ENCODE measurements at places on chromosomes 3 and 15.

DNA sequence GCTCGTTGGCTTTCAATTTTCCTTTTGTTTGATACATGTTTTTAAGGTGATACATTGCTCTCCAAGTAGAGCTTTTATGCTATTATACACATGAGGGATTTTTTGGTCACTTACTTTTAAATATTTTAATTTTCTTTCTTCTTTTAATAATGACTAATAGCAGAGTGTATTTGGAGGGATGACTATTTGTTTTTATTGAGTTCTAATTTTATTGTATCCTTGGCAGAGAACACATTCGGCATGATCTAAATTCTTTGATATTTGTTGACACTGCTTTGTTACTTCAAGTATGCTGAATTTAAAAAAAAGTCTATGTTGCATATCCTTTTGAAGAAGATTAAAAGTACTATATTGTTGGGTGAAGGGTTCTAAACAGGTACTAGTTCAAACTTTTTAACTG, 149.9 kb upstream of the PDZRN3 start:
- DNase-seq, result no peak

- DNase-seq, result no peak
These were observed 35.9 kb upstream of the PPP2R3A start for GRCh38 chr3:135929670-135930069.

DNA sequence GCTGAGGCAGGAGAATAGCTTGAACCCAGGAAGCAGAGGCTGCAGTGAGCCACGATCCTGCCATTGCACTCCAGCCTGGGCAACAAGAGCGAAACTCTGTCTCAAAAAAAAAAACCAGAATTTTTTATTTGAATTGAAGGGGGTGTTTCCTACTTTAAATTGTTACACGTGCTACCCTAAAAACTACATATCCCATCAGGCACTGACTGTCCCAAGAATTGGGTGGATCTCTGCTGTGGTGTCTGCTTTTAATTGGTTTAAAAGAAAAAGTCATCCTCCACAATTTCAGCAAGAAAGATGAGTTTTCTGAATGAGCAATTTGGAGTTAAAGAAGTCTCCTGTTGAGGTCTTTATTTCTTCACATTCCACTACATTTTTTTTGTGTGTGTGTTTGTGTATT, 2.1 kb downstream of the PDIA3 start:
- no peak for DNase-seq

DNA sequence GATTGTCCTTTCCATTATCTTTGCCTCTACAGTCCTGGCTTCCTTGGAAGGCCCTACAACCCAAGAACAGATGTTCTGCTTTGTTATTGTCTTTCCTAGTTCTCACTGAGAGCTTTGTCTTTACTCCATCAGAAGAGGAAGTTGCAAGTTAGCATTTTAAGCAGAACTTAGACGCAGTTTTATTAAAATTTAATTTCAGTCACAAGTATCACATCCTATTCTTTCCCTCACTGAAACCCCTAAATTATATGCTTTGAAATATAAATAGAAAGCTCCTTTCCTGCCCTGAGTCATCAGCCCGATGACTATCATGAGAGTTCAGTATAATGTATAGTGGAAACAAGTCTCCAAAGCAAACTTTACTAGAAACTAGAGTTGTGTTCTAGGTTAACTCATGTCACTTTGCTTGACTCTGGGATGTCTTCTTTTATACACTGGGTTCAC, 291.2 kb upstream of the RBMS3 start:
- DNase-seq, result no peak

- no peak for DNase-seq
These were observed 6.3 kb downstream of the CMTM7 start for GRCh38 chr3:32397941-32398340.

DNA sequence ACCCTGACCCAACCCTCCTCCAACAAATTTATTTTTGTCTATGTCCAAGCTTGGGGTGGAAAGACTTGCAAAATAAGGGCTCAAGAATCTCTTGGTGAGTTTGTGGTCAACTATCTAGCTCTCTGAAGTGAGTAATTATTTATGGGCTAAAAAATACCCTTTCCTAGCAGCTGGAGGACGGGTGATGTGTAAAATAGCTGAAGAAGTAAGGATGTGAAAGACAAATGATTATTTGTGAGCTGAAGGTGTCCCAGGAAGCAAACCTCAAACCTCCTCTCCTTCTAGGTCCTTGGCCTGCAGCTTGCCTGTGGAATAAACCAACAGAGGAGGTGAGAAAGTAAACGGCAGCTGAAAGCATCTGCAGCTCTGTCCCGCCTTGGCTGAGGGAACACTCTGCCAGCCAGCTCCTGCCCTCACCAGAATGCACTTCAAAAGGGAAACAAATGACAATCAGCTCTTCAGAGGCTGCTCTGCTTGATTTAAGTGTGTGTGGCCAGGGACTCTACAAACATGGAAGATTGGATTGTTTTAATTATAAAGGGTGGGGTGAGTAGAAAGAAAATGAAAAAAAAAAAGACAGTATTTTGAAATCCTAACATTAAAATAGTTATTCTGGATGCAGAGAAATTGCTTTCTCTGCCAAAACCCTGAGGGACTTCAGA, 60.3 kb downstream of the TM4SF4 start:
- peak; percentile 72 for DNase-seq

- DNase-seq, result no peak
These were observed 2.6 kb downstream of the KIF7 start for GRCh38 chr15:89652666-89653065.

DNA sequence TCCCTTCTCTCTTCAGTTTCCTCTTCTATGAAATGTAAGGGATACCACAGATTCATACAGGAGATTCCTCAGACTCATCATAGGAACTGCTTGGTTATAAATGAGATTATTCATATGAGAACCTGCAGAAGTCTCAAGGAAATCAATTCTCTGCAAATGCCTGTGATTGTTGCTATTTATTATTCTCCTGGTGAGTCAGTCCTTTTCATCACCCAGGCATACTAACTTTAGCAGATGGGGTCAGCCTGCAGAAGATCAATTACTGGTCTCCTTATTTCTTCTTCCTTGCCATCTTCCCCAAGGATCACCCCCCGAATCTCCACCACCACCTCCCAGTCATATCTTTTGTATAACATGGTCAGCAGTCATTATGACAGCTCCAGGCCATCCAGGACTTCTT, 53.8 kb upstream of the DCP1A start:
- no peak for DNase-seq

DNA sequence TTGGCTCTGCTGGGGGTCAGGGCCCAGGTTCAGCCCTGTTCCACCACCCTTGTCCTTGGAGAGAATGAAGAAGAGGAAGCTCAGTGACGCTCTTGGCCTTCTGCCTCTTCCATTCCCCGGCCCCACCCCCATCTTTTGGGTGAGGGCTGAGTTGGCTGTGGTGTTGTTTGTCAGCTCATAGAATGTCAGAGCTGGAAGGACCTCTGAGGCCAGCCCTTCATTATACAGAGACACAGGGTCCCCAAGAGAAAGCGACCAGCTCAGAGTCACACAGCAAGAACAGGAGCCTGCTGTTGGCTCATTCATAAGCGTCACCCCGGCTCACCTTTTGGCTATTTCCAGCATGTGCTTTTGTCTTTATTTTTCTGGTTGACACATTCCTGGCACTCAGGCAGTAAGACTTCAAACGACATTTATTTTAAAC, 68.2 kb downstream of the AAGAB start:
- no peak for DNase-seq

DNA sequence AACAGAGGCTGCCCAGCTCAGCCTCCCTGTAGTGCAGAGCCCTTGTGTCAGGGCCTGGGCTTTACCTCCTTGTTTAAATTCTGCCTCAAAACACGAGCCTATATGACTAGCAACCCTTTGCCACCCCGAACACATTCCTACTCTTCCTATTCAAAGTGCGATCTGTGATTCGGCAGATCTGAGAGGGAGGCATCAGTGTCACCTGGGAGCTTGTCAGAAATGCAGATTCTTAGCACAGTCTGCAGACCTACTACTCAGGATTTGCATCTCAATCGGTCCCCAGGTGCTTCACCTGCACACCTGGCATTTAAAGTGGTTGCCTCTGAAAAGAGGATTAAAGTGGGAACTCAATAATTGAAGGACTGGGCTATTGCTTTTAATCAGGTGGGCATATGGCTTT, 273.2 kb upstream of the TOPAZ1 start:
- no peak for DNase-seq

DNA sequence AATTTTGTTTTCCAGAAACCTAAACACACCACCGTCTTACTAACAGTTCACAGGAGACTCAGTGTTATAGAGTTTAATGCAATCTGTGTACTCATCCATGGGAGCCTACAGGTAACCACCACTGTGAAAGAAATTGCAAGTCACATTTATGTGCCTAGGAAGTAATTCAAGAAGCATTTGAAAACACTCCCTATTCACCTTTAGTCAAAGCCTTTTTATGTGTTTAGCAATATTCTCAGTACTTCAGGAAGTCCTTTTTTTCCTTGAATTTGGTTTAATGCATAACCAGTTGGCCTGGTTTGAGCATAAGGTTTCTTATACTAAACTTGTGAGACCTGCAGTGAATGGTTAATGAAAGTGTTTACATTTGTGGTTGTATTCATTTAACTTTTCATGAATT, 346.1 kb downstream of the CHST2 start:
- no peak for DNase-seq

DNA sequence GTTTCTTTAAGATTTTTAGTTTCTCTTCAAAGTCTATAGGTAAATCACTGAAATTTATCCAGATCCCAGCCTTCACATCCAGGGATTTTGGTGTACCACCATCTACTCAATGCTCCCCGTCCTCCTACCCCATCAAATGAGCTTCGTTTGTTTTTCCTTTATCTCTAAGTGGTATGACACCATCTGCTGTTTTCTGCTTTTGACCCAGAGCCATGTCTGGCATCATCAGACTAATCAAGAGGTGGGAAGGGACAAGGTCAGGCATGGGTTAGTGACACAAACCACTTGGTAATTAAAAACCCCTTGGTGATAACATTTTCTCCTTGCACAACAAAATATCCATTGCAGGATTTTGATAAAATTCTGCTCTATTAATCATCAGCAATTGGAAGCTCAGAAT, 92.7 kb upstream of the GOLGA8J start:
- DNase-seq, result no peak

GRCh38 chr15:66703540-66703941, 1.5 kb downstream of the SMAD6 start:
- no peak for DNase-seq

DNA sequence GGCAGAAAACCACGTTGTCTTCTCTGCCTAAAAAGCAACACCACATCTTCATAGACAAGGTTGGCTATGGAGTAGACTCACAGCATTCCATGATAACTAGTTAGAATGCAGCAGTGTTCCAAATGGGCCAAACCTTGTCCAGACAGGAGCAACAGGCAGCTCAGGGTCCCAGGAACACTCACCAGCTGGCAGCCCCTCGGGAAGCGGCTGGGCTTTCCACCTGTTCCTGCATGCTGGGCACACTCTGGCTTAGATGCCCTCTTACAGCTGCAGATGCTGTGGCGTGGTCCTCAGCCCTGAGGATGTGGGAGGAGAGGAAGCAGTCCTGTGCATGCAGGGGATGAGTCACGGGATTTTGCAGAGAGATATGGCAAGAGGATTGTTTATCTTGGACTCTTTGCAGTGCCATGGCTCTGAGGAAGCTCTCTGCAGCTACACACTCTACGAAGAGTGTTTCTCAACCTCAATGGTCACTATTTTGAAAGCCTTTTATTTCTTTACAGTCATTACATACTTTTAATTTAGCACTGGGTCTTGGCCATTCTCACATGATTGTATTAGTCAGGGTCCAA, 11.3 kb downstream of the NRROS start:
- DNase-seq, result no peak

GRCh38 chr3:163671201-163671600, 1407.1 kb downstream of the SI start:
- no peak for DNase-seq

GRCh38 chr15:91548549-91548948, 305.0 kb upstream of the SLCO3A1 start:
- DNase-seq, result no peak

- DNase-seq, result no peak
These were observed 330.4 kb upstream of the LRRFIP2 start for GRCh38 chr3:37504583-37505357.

GRCh38 chr3:58627941-58628340, 38.6 kb downstream of the FAM3D start:
- no peak for DNase-seq

DNA sequence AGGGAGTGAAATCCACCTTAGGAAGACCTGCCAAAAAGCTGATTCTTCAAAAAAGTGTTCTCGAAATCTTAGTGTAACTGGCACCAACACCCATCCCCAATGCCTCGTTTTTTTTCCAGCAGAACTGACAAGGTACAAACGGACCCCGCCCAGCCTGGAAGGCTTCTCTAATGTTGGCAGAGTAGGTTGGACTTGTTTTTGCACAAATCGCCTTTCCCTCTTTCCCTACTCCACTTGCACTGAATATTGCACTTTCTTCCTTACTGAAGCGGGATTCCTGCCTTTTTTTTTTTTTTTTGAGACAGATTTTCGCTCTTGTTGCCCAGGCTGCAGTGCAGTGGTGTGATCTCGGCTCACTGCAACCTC, 544 bp upstream of the TIMMDC1 start:
- peak; percentile 16 for DNase-seq

DNA sequence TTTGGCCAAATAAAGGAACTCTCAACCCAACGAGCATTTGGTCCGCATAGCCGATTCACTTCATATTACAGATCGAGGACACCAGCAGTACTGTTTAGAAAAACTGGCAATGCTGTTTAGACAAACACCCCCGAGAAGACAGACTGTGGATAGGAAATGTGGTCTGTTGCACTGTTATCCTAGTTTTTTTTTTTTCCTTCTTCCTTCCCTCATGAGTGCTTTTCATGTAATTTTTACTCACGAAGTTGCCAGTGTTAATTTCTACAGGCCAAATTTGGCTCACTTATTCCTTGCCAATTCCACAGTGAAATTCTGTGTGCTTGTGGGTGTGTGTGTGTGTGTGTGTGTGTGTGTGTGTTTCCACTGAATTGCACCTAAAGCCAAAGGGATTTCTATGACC, 165.7 kb downstream of the FOXP1 start:
- no peak for DNase-seq

DNA sequence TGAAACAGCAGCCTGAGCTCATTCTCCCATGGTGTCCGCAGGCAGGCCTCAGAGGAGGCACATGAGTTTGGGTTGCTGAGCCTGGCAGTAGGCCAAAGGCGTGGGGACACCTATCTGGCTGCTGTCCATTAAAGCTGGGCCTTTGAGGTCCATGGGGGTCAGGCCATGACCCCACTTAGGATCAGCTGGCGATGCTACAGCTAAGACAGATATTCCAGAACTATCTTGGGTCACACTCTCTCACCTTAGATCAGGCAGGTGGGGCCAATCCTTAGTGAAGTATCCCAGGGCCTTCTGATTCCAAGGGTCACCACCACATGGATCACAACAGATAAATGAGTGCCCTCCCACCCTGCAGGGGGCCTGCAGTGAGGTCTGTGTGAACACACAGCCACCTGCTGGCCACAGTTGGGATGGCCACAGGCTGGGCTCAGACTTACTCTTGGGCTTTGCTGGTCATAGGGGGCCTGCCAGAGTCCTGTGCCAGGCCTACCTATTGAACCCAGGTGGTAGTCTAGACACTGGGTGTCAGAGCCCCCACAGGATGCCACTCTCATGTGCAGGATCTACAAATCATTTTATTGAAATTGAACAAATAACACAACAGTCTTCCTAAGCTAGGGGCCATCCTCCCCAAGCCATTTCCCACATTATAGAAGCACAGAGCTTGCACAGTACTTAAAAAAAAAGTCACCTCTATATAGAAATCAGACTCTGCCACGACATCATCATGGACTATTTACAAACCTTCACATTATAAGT, 2.0 kb upstream of the HYAL2 start:
- DNase-seq, result peak; percentile 68

- DNase-seq, result no peak
These were observed 166.9 kb downstream of the DCLK3 start for GRCh38 chr3:36597422-36597821.

- no peak for DNase-seq
These were observed 617.5 kb upstream of the CCDC54 start for GRCh38 chr3:106759731-106760130.

- DNase-seq, result no peak
These were observed 180.6 kb upstream of the LRRN1 start for GRCh38 chr3:3618623-3619022.

Measured in globus pallidus (tissue), 1 donor.